ENCODE measurements at places on chromosomes 3 and 15.
A peak's percentile ranks its signal among the peaks of the same experiment; 100 is the strongest.

DNA sequence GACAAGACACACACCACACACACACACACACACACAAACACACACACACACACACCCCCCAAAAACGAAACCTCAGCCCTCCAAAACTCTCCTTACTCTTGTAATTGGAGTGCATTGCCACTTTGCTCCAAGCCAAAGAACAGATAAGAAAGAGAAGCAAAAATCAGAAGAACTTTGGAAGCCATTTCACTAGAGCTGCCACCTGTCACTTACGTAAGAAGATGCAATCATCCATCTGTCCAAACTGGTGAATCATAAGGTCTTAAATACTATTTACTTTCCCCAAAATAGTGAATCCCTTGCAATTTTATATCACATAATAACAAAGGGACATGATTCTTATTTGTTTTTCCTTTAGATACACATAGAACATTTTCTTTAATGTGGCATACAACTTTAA is 285.4 kb downstream of the ZBTB20 start:
- H3K27ac ChIP-seq = no peak overlapping the region
- DNase-seq = no peak
- no peak overlapping the region for H3K4me3 ChIP-seq
- H3K4me1 ChIP-seq = peaks cover 4% of the 10 kb centered on the region
- H3K27me3 ChIP-seq = no peaks in the 10 kb centered on the region

DNA sequence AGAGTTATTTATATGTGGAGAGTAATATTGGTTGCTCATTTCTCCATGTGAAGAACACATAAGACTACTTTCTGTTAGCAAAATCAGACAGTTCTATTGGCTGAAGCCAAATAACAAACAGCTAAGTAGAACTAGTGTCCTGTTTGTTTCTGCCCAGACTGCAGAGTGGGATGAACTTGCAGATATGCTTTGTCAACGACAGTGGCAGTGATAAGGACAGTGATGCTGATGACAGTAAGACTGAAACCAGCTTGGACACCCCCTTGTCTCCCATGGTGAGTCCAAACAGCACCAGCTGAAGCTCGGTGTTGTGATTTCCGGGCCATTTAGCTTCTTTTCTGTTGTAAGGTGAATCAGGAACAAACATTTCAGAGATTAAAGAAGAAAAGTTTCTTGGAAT is 102.6 kb upstream of the IL12A start:
- H3K4me1 ChIP-seq = peaks cover 72% of the 10 kb centered on the region
- no peak overlapping the region for H3K4me3 ChIP-seq
- H3K36me3 ChIP-seq = peaks cover 13% of the 10 kb centered on the region
- no peaks in the 10 kb centered on the region for H3K27me3 ChIP-seq
- no peak overlapping the region for H3K27ac ChIP-seq

DNA sequence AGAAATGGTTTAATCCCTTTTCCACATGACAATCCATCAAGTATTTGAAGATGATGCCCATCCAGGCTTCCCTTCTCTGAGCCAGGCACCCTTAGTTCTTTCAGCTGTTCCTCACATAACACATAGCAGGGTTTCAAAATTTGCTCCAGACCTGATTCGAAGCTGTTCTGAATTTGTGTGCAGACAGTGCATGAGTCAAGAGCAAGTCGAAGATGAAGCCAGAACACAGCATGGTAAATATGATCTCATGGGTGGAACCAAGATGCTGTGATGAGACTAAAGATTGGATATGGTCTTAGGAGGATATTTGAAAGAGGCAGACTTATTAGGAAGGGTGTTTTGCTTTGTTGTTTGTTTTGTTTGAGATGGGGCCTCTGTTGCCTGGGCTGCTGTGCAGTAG is 32.6 kb upstream of the PDE8A start:
- no peak for DNase-seq
- no peak overlapping the region for H3K27ac ChIP-seq
- H3K4me3 ChIP-seq = no peak overlapping the region
- H3K4me1 ChIP-seq = peaks cover 11% of the 10 kb centered on the region

DNA sequence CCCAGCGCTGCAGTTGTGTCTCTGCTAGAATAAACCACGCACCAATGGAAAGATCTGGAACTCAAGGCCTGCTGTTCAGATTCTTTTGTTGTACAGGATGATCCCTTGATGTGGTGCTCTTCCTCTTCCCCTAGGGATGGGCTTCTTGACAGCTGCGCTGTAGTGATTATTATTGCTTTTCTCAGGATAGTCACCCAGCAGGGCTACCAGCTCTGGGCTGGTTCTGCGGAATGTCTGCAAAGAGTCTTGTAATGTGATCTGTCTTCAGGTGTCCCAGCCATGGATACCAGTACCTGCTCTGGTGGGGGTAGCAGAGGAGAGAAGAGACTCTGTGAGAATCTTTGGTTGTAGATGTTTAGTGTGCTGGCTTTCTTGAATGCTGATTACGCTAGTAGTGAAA is 974.2 kb downstream of the NSUN3 start:
- H3K4me3 ChIP-seq = no peak overlapping the region
- H3K36me3 ChIP-seq = no peaks in the 10 kb centered on the region
- DNase-seq = no peak
- no peaks in the 10 kb centered on the region for H3K27me3 ChIP-seq
- H3K27ac ChIP-seq = no peak overlapping the region

GRCh38 chr3:159632851-159633250 is 355.8 kb upstream of the IL12A start:
- no peak overlapping the region for H3K27ac ChIP-seq
- H3K27me3 ChIP-seq = no peaks in the 10 kb centered on the region
- no peak for DNase-seq
- no peaks in the 10 kb centered on the region for H3K4me1 ChIP-seq

DNA sequence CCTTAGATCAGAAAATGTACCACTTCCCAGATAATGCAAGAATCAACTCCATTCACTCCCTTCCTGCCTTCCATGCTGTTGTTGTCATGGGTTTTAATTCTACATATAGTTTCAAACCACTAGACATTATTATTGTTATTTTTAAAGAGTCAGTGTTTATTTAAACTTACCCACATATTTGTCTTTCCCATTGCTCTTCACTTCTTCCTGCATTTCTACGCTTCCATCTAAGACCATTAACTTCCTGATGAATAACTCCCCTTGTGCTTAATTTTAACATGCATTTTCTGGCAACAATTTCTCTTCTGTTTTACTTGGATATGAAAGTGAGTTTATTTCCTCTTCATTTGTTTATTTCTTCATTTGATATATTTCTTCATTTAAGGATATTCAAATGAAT is 127.1 kb upstream of the FHIT start:
- no peaks in the 10 kb centered on the region for H3K36me3 ChIP-seq
- no peaks in the 10 kb centered on the region for H3K27me3 ChIP-seq
- no peak for DNase-seq
- no peak overlapping the region for H3K4me3 ChIP-seq
- H3K27ac ChIP-seq = no peak overlapping the region

GRCh38 chr15:59904450-59905135 is 99.5 kb upstream of the FOXB1 start:
- no peak overlapping the region for H3K27ac ChIP-seq
- no peaks in the 10 kb centered on the region for H3K4me1 ChIP-seq
- no peaks in the 10 kb centered on the region for H3K36me3 ChIP-seq

DNA sequence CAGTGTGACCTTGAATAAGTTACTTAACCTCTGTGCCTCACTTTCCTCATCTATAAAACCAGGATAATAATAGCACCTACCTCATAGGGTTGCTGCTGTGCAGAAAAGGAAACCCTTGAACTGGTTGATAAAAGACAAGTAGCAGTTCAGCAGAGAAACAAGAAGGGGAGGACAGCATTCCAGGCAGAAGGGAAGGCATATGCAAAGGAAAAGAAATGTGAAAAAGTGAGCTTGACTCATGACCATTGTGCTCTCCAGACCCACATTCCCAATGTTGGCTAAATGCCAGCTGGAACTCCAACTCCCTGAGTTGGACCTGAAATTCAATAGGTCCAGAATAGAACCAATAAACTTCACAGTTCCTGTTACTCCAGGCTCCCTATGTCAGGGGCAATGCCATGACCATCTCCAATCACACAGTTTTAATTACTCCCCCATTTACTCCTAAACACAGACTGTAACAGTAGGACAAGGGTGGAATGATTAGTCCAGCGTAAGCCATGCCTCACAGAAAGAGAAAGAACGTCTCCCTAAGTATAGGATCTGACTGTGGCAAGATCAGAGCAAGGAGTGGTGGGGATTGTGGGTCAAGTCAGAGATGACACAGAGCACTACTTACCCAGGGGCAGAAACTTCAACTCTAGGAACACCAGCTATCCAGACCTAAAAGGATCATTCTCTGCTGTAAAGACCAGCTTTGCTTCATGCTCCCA is 26.9 kb downstream of the PRKAR2A start:
- no peaks in the 10 kb centered on the region for H3K27me3 ChIP-seq
- peaks cover 15% of the 10 kb centered on the region for H3K4me1 ChIP-seq
- H3K27ac ChIP-seq = no peak overlapping the region
- H3K36me3 ChIP-seq = no peaks in the 10 kb centered on the region

DNA sequence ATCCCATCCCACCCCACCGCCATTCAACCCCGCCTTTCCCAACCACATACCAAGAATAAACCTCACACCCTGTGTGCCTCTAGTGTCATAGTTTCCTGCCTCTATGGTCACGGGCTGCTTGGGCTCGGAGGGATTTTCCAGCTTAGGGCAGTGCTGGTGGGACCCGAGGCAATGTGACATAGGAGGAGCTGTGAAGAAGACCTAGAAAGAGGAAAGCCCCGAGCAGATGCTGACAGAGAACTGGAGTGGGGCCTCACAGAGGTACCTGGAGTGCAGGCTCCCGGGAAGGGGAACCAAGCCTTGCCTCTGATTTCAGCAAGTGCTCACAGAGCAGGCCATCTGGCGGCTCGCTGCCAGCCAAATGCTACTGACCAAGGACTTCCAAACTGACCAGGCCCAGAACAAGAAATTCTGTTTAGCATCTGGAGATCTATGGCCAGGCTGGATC is 27.5 kb downstream of the BHLHE40 start:
- no peaks in the 10 kb centered on the region for H3K36me3 ChIP-seq
- H3K27ac ChIP-seq = no peak overlapping the region
- DNase-seq = no peak
- H3K27me3 ChIP-seq = no peaks in the 10 kb centered on the region

DNA sequence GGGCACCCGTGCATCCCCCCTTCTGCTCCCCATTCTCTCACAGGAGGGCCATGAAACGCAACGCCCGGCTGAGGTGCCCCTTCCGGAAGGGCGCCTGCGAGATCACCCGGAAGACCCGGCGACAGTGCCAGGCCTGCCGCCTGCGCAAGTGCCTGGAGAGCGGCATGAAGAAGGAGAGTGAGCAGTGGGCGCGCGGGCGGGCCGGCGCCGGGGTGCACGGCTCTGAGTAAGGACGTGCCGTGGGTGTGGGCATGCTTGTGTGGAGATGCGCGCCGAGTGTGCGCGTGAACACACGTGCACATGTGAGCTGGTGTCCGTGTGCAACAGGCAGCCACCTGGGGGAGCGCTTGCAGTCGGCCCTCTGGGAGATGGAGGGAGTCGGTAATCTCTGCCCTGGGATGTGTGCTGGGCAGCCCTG is 28.1 kb downstream of the NR1I2 start:
- H3K36me3 ChIP-seq = no peaks in the 10 kb centered on the region
- peaks cover 4% of the 10 kb centered on the region for H3K4me1 ChIP-seq
- peaks cover 8% of the 10 kb centered on the region for H3K27me3 ChIP-seq
- peak overlapping the region; percentile 56 for H3K4me3 ChIP-seq

- peak overlapping the region; percentile 35 for H3K27ac ChIP-seq
- no peak for DNase-seq
- no peak overlapping the region for H3K4me3 ChIP-seq
These were observed 49.3 kb downstream of the TMOD3 start for GRCh38 chr15:51878446-51879386.

All from esophagus muscularis mucosa (tissue), 4 donors.